NCI-H1048 (cell line): ENCODE measurements at places on chromosomes 3 and 15.
A peak's percentile ranks its signal among the peaks of the same experiment; 100 is the strongest.

DNA sequence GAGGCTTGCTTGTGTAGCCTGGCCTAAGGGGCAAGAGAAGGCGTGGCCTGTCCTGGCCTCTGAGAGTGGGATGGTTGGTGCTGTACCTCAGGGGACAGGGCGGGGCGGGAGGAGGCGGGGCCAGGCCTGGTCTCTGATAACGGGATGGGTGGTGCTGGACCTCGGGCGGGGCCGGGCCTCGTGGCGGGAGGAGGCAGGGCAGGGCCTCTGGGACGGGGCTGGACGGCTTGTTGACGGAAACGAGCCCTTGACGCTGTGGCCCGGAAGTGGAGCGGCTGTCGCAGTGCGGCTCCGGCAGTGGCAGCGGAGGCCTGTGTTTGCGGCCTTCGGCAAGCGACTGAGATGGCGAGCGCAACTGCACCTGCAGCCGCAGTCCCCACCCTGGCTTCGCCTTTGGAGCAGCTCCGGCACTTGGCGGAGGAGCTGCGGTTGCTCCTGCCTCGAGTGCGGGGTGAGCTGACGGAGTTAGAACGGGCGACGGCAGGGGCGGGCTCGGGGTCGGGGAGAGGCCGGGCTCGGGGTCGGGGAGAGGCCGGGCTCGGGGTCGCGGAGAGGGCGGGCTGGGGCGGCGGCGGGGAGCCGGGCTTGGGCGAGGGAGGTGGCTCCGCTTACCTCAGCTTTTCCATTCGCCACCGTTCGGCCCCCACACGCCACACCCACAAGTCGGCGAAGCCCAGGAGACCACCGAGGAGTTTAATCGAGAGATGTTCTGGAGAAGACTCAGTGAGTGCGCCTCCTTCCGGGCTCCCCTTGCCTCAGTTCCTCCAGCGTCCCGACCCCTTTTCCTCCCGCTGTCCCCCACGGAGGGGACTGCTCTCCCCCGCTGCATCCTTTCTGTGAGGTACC, at the start of gene CCNDBP1:
CCNDBP1 (plus strand) TSS at position 247 of the 846 bp plus-strand sequence; CDS start at position 343, 96 bp downstream.
- DNase-seq, result peak; percentile 81

DNA sequence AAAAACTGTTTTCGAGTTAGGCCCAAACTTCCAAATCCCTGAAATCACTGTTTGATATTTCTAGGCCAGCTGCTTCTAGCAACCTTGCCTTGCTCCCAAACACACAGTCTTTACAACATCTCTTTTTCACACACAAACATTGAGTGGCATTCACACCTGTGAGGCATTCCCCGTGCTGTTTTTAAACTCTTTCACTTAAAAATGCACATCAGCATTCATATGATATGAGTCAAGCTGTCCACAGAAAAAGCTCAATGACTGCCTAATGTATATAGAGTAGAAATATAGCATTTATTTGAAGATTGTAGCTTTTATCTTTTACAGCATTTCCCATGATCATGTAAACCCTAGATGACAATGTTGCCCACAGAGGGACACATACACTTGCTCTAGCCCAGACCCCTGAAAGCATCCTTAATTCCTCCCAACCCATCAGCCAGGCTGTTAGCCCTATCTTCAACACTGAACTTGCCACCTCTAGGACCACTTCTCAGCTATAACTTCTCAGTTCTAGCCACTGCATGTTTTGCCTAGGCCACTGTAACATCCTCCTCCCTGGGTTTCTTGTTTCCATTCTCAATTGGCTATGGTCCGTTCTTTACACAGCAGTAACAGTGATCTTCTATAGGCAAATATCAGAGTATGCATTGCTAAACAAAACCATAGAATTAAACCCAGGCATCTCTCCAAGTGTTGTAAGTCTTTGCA, 782.6 kb downstream of the DIPK2A start:
- no peak for DNase-seq

DNA sequence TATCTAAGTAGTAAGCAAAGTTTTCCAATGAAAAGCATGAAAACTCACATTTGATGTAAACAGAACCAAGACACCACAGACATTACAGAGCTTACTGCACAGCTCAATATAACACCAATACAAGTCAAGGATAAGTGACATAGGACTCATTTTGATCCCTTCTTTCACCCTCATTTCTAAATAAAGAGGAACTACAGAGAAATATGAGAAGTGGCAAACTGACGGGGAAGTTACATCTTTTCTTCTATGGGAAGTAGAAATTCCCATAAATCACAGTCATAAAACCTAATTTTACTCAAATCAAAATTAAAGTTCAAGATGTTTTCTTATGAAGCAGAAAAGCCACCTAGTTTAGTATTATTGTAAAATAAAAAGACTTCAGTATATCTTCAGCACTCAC, 3.8 kb downstream of the ATG3 start:
- DNase-seq, result no peak

DNA sequence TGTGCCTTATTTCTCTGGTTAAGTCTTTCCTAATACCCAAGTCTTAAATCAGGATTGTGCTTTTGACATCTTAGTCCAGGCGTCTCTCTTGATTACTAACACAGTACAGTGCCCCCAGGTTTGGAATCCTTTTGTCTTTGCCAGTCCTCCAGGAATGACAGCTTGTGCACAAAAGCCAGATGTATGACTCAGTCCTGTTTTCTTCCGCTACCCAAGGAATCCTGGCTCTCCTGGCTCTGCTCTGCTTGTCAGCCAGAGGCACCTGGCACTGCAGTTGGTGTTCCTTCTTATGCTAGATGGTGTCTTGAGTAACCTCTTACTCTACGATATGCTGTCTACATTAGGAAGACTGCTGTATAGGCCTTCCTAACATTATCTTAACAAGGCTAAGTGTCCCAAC, 728.2 kb upstream of the NECTIN3 start:
- no peak for DNase-seq

GRCh38 chr3:152737021-152737908, 97.7 kb upstream of the P2RY1 start:
- DNase-seq, result no peak
